ENCODE measurements at places on chromosomes 5 and 9. TPM values are rescaled to one million over a fixed set of nuclear protein-coding genes. Genes with fewer than 3 reads are reported as not detected.

GRCh38 chr5:142306077-142306502 lies 18.7 kb downstream of the SPRY4 start:
- DNase-seq = no peak

- DNase-seq = no peak
Observed at GRCh38 chr9:134704498-134704897, 62.9 kb downstream of the COL5A1 start.

DNA sequence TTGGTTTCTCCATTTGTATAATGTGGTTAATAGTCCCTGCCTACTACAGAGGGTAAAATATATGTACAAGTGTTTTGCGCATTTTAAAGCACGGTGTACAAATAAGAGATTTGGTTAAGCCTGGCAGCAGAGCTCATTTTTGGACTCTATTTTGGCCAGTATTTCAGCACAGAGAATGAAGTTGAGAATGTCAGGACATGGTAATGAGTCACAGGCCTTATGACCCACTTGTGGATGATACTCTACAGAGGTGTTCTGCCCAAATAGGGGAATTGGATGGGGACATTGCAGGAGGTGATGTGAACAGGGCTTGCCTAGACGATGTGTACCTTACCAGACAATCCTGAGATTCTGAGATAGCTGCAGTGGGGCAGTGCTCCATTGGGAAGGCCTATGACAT lies 50.6 kb downstream of the MELK start:
- no peak for DNase-seq

GRCh38 chr9:91256235-91256634 lies 105.5 kb downstream of the AUH start:
- no peak for DNase-seq

- DNase-seq = no peak
Observed at GRCh38 chr5:60538426-60538825, 161.5 kb downstream of the DEPDC1B start.

GRCh38 chr5:154465169-154465568 lies 12.9 kb downstream of the HAND1 start:
- DNase-seq = no peak

DNA sequence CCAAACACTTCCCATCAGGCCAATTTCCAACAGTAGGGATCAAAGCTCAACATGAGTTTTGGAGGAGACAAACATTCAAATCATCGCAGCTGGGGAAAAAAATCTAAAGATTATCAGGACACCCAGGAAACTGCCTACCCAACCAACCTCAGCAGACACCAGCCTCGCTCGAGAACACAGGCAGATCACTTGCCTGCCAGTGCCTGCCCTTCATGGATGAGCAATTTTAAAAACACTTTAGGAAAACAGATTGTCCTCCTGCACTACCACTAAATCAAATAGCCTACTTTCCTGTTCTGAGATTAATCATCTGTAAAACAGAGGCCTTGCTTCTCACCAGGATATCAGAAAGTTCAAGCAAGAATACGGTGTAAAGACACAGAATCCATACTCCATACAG lies 14.7 kb upstream of the TMEM174 start:
- DNase-seq = no peak

- DNase-seq = no peak
Observed at GRCh38 chr5:43315682-43316081, 2.5 kb upstream of the HMGCS1 start.

DNA sequence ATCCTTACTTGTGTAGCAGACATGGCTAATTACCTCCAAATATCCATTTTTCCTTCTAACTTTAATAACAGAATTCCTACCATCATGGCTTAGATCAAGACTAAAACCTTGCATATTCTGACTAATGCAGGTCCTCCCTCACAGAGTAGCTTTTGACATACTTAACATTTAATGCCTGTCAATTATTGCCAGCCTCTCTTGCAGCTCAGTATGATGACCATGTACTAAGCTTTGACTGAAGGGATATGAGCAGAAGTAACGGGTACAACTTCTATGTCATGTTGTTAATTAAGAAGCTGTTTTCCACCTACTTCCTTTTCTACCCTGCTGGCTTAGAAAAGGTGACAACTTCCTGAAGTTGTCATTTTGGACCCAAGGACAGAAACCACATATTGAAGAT lies 533.4 kb downstream of the PSAT1 start:
- DNase-seq = no peak

- DNase-seq = no peak
Observed at GRCh38 chr5:95414451-95414850, 23.3 kb downstream of the FAM81B start.

- no peak for DNase-seq
Observed at GRCh38 chr9:109861499-109861898, 81.5 kb downstream of the PALM2AKAP2 start.

Gene SLC6A18
- polyA plus RNA-seq = 4.7 TPM

Gene LCNL1
- polyA plus RNA-seq = 0.03 TPM

Gene SVEP1
- polyA plus RNA-seq = 6.1 TPM

Gene MYORG
- 9.9 TPM for polyA plus RNA-seq
